ENCODE measurements at places on chromosomes 5 and 9. TPM values are rescaled to one million over a fixed set of nuclear protein-coding genes. Genes with fewer than 3 reads are reported as not detected.

PHF24 gene
- total RNA-seq, result not detected

PCDHB2 gene
- total RNA-seq, result 0.96 TPM

FRRS1L gene
- not detected for total RNA-seq

PCDHB16 gene
- 2.1 TPM for total RNA-seq

SFXN1 gene
- 103 TPM for total RNA-seq

AGTPBP1 gene
- 14.0 TPM for total RNA-seq

ATG10 gene
- 11.2 TPM for total RNA-seq

CDX1 gene
- 0.24 TPM for total RNA-seq

FBXW11 gene
- 58.3 TPM for total RNA-seq

ASPN gene
- total RNA-seq, result 0.10 TPM

HSPB3 gene
- total RNA-seq, result 3.4 TPM

FOXE1 gene
- total RNA-seq, result not detected

Measured in RPMI7951 (cell line).